ENCODE measurements at places on chromosomes 16 and 17. TPM values are rescaled to one million over a fixed set of nuclear protein-coding genes. Genes with fewer than 3 reads are reported as not detected.

Gene ABCA5
- total RNA-seq: 16.5 TPM

Gene MT1B
- total RNA-seq: not detected

Gene TMEM98
- 4.4 TPM for total RNA-seq

Gene VAT1L
- not detected for total RNA-seq

Gene CACNG5
- not detected for total RNA-seq

Gene ADGRG3
- not detected for total RNA-seq

Gene COG1
- 30.4 TPM for total RNA-seq

Gene ZSCAN10
- total RNA-seq: 0.15 TPM

Gene SLC13A2
- not detected for total RNA-seq

Gene TELO2
- total RNA-seq: 51.9 TPM

Gene BAHCC1
- total RNA-seq: 0.15 TPM

Data from activated CD4-positive, alpha-beta memory T cell treated with anti-CD3 and anti-CD28 coated beads, Interleukin-2, amount 10 ng/mL, durations not matched to agents 7 days and 5 days (primary cell).